ENCODE measurements at places on chromosomes 13 and 19. TPM values are rescaled to one million over a fixed set of nuclear protein-coding genes. Genes with fewer than 3 reads are reported as not detected.

- H3K27ac ChIP-seq, result no peak overlapping the region
- no peaks in the 10 kb centered on the region for H3K4me1 ChIP-seq
- H3K4me3 ChIP-seq, result no peak overlapping the region
- no peak for DNase-seq
Measured at GRCh38 chr19:10523135-10523636, 5.9 kb upstream of the S1PR5 start.

GRCh38 chr19:41324921-41325639 is 15.1 kb downstream of the CCDC97 start:
- peaks cover 59% of the 10 kb centered on the region for H3K4me1 ChIP-seq
- peaks cover 23% of the 10 kb centered on the region for H3K36me3 ChIP-seq
- H3K4me3 ChIP-seq, result peak overlapping the region; percentile 53

DNA sequence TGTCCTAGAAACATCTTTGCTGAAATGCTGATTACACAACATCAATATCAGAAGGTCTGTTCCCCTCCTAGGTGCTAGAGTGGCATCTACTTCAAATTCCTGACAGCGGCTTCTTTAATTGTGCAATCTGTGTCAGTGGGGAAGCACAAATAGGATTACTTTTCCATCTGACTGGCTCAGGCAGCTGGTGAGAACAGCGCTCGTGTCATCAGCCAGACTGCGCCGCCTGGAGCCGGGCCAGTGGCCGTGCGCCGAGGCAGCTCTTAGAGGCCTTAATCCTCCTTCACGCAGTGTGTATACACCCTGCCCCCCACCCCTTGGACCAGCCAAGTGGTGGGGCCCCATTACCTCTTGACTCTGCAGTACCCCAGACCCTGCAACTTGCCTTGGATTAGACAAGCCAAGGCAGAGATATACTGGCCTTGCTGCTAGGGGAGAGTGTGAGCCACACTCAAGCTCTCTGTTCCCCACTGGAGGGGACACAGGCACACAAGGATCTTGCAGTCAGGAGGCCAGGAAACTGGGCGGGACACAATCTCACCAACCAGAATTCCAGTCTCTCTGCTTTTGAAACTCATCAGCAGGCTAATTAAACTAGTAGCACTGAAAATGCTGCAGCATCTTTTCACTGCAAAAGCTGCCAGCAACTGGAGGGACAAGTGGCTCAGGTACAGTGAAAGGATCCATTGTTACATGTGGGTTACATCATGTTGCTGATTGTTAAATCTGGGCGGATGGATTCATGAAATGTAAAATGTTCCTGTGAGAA is 48.9 kb upstream of the EPHX3 start:
- H3K36me3 ChIP-seq, result no peaks in the 10 kb centered on the region
- peak; percentile 95 for DNase-seq
- no peaks in the 10 kb centered on the region for H3K27me3 ChIP-seq
- peak overlapping the region; percentile 83 for H3K27ac ChIP-seq
- no peak overlapping the region for H3K4me3 ChIP-seq
- H3K4me1 ChIP-seq, result peaks cover 100% of the 10 kb centered on the region

DNA sequence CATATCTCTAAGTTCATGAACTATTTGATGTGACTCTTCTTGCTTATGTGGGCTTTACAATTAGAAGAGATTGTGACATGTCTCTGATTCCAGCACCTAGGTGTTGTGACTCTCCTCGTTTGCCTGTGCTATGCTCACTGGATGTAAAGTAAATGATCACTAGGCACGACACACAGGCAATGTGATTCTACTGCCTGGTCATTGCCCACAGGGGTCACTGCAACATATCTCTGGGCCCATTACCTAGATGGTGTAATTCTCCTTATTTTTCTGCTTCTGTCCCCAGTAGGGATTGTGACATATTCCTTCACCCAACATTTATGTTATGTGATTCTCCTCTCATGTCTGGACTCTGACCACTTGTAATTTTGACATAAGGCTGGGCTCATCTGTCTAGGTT is 65.8 kb upstream of the ZNF91 start:
- no peaks in the 10 kb centered on the region for H3K36me3 ChIP-seq
- no peak overlapping the region for H3K27ac ChIP-seq
- no peaks in the 10 kb centered on the region for H3K4me1 ChIP-seq
- H3K27me3 ChIP-seq, result no peaks in the 10 kb centered on the region
- no peak for DNase-seq

The PSG3 gene
- total RNA-seq, result not detected

Measured in psoas muscle (tissue), 8 donors.